ENCODE measurements at places on chromosomes 16 and 17. TPM values are rescaled to one million over a fixed set of nuclear protein-coding genes. Genes with fewer than 3 reads are reported as not detected.

DNA sequence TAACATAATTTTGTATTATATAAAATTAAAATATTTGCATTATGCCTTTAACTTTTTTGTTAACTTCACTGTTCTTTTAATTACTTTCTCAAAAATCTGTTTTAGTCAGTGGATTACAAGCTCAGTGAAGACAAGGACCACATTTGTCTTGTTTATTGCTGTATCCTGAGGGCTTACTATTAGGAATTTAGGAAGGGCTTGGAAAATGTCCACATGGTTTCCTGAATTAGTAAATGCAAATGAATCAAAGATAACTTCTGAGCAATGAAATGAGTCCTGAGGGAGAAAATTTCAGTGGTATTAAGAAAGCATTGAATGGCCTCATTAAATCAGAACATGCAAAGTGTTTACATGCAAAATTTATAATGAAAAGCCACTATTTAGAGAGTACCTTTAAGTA lies 1293.2 kb upstream of the GOT2 start:
- no peak for DNase-seq

GRCh38 chr17:47720196-47720595 lies 12.8 kb upstream of the TBX21 start:
- DNase-seq = no peak

GRCh38 chr17:63349478-63350000 lies 96.6 kb downstream of the CYB561 start:
- no peak for DNase-seq

The PRKCB gene
- total RNA-seq = 2.2 TPM

The TMEM238L gene
- total RNA-seq = not detected

The NLE1 gene
- 3.1 TPM for total RNA-seq

The DYNLRB2 gene
- total RNA-seq = not detected

The SGSH gene
- 12.4 TPM for total RNA-seq
